Substantia nigra (tissue), 51 donors: ENCODE measurements at places on chromosomes 7 and 10.

GRCh38 chr10:119263951-119264617 is 56.7 kb downstream of the GRK5 start:
- DNase-seq, result no peak

GRCh38 chr7:119219663-119220062 is 995.2 kb downstream of the ANKRD7 start:
- DNase-seq, result no peak

DNA sequence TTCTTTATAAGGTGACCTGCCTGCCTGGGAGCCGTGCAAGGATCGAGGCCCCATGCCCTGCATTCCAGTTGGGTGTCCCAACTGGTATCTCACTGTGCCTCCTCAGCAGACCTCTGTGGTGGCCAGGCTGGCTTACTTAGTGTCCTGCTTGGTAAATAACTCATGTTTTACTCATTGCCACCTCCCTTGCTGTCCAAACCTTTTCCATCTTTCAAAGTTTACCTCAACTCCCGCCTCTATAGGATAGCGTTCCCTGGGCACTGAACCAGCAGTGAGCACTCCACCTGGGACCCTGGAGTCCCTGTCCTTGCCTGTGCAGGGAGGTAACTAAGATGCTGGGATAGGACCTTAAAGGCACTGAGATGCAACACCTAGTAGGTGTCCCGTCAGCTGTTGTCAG is 33.6 kb downstream of the SLC18A2 start:
- no peak for DNase-seq

DNA sequence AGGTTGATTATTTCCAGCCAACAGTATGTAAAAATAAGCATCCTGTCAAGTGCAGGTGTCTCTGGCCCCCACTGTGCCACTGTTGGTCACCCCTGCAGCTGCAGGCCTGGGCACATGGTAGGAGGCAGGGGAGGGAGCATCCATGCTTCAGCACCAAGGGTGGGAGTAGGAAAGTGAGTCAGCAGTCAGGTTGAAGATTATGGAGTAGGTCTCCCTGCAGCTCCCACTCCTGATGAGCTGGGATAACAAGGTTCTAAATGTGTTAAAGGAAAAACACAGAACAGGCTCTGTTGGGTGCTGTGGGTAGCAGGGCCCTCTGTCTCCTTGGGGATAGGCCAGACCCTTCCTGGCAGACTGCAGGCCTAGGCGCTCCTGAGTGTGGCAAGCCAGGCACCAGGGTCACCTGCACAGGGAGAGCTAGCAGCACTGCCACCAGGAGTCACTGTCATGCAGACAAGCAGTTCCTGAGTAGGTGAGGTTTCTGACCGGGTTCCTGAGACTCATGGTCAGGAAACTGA is 59.3 kb downstream of the NUDCD3 start:
- DNase-seq, result no peak

GRCh38 chr10:98848361-98848760 is 387.3 kb downstream of the HPSE2 start:
- DNase-seq, result no peak

DNA sequence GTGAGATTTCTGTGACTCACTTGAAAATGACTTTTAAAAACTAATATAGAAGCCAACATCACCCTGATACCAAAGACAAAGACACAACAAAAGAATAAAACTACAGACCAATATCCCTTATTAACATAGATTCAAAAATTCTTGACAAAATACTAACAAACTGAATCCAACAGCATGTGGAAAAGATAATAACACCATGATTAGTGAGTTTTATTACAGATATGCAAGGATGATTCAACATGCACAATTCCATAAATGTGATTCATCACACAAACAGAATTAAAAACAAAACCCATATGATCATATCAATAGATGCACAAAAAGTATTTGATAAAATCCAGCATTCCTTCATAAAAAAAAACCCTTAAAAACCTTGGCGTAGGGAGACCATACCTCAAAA is 6.5 kb downstream of the MGAM start:
- DNase-seq, result no peak

- DNase-seq, result no peak
These were observed 44.9 kb downstream of the ANXA8 start for GRCh38 chr10:47438857-47439474.

DNA sequence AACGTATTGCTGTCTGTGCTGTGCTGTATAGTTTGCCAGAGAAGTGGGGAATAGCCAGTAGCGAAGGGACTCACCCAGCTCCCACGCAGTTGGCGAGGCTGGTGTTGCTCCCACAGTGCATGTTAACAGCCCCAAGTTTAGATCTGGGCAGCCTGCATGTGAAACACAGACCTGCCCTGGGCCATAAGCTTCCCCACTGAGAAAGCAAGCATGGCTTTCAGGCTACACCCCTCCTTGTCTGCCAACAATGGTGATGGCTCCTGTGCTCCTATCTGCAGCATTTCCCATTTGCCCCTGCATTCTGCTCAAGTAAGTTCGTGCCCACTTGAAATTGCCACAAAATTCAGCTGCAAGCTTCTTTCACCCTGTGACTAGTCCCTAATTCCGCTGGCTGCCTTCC is 57.5 kb downstream of the IPMK start:
- DNase-seq, result no peak

- no peak for DNase-seq
These were observed 375.3 kb upstream of the NFE2L3 start for GRCh38 chr7:25776744-25777123.

DNA sequence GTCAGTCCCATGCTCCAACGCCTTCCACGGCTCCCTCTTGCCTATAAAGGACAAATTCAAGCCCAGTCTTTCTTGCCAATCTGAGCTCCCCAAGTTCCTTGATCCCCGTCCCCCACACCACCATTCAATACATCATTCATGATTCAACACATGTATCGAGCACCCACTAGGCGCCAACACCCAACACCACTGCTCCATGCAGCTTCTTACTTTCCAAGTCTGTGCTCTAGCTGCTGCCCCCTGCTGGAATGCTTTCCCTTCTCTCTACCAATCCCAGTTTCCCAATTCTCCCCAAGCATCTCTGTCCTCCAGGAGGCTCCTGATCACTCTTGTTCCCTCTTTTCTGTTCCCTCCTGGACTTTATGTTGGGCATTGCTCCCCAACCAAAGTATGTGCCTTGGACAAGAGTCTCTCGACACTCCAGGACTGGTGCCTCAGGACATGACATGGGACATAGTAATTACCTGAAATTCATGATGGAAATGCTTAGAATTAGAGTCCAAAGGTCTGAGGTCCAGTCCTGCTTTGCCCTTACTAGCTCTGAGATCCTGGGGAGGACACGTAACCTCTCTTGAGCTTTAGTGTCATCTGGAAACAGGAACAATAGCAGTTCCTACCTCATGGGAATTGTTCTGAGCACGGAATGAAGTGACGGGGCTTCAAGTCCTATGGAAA is 172.7 kb downstream of the NEURL1 start:
- no peak for DNase-seq

- DNase-seq, result no peak
These were observed 541.3 kb downstream of the LRMDA start for GRCh38 chr10:75972491-75973276.

- no peak for DNase-seq
These were observed 443.2 kb upstream of the SEMA3A start for GRCh38 chr7:84637568-84638338.

- no peak for DNase-seq
These were observed 90.9 kb upstream of the STK17A start for GRCh38 chr7:43491984-43492383.

DNA sequence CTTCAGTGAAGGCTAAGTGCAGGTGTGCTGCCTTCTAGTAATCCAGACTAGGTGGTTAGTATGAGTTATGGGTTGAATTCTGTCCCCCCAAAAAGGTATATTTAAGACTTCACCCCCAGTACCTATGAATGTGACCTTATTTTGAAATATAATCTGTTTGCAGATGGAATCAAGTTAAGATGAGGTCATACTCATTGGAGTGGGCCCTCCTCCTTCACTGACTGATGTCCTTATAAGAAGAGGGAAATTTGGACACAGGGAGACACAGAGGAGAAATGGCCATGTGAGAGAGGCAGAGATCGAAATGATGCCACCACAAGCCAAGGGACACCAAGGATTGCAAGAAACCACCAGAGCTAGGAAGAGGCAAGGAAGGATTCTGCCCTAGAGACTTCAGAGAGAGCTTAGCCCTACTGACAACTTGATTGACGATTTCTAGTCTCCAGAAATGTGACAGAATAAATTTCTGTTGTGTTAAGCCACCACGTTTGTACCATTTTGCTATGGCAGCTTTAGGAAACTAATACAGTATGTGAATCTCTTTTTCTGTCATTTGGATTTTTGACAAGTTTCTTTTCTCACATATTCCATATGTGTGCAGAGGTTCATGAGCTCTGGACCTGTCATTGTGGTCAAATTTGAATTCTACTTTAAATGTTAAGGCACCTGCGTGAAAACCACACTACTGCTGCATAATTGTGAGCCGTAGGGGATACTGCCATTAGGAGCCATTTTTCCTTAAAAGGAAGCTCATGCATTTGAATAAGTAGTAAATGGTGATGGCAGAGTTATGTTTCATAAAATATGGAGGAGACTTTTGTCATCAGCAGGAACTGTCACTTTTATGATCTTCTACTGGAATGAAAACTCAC is 2.6 kb upstream of the RPA3 start:
- DNase-seq, result no peak

DNA sequence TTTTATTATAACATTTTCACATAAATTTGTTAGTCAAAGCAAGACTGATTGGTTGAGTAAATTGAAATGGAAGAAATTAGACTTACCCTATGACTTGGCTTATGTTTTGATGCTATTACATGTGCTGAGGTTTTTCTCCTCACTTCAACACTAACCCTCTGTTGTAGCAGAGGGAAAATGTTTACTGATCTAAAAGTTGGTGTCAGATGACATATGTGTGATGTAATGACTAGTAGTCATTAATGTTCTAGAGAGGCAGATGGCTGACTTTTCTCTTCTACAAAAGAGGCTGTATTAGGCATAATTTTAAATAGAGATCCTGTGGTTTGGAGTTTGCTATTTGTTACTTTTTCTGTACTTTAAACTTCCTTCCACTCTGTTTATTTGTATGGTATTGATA is 266.0 kb downstream of the BBS9 start:
- DNase-seq, result no peak

- DNase-seq, result no peak
These were observed 83.8 kb downstream of the PDGFA start for GRCh38 chr7:435630-436366.

DNA sequence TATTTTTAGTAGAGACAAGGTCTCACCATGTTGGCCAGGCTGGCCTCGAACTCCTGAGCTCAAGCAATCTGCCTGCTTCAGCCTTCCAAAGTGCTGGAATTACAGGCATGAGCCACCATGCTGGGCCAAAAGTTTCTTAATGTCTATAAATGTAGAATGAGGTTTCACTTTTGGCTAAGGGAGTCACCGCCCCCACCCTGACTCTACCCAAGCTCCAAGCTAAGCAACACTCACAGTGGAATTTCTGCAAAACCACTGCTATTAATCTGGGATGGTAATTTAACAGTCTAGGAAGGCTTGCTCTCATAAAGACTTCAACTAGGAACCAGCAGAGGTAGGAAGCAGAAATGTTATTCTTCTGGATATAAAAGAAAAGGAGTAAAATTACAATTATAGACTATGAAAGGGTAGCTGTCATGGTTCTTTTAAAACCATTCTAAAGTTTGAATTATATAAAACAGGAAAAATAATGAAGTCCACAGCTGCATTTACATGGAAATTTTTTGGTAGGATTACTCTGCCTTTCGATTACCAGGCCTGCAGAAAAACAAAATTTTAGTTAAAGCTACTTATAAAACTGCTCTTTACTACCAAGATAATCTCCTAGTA is 211.6 kb downstream of the SFMBT2 start:
- no peak for DNase-seq

GRCh38 chr10:70479165-70479581 is 606 bp downstream of the PALD1 start:
- DNase-seq, result no peak

- DNase-seq, result no peak
These were observed 22.4 kb downstream of the ZFAND2A start for GRCh38 chr7:1137517-1138167.

DNA sequence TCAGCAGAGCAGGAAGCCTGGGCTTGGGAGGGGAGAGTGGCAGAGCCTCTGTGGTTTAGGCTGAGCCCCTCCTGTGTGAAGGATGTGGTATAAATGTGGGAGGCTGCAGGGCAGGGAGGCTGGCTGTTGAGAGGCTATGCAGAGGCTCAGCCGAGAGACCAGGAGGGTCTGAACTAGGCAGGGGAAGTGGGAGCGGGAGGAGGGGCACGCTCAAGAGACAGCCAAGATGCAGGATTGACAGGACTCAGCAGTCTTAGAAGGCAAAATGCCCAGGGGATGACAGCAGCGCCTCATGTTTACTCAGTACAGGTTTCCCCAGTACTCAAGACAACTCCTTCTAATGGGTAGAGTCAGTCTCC is 24.3 kb downstream of the BTBD16 start:
- no peak for DNase-seq

- no peak for DNase-seq
These were observed 297.9 kb downstream of the GATA3 start for GRCh38 chr10:8352171-8353075.

GRCh38 chr7:97174303-97174702 is 56.8 kb downstream of the SDHAF3 start:
- DNase-seq, result no peak

- no peak for DNase-seq
These were observed 49.2 kb upstream of the MGMT start for GRCh38 chr10:129417870-129418269.

GRCh38 chr7:157606140-157606539 is 269.3 kb downstream of the DNAJB6 start:
- no peak for DNase-seq

DNA sequence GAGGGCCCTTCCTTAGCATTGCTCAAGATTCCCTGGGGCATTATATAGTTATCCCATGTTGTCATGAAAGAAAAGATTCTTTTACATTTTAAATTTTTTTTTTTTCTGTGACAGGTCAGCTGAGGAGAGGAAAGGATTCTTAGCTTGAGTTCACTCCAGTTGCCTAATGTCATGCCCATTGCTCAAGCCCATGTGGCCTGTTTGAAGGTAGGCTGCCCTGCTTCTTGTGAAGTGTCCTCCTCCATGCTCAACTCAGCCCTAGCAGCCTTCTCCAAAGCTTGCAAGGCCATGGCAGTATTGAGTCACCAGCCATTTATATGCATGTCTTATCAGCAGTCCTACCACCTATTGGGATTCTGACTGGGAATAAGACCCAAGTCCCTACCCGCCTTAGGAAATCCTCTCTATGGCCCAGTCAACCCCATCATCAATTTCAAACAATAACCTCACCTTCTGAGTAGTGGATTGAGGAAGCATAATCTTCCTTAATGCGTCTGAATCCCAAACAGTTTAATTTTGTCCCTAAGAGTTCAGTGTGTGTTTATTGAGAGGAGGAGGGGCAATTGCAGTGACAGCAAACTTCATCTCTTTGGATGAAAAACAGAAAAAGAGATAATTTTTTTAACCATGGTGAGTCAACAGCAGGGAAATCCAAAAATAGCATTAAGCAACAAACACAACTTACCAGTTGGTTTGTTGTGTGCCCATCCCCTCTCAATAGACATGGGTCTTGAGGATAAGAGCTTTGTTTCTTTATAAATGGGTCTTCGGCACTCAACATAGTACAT is 38.6 kb upstream of the WASL start:
- DNase-seq, result no peak

- no peak for DNase-seq
These were observed 44.5 kb downstream of the ZNF138 start for GRCh38 chr7:64838691-64839090.

- no peak for DNase-seq
These were observed 235.6 kb upstream of the KLF6 start for GRCh38 chr10:4020631-4021030.

GRCh38 chr7:75856536-75856935 is 22.3 kb upstream of the RHBDD2 start:
- no peak for DNase-seq
